ENCODE measurements at places on chromosomes 3 and 15.

DNA sequence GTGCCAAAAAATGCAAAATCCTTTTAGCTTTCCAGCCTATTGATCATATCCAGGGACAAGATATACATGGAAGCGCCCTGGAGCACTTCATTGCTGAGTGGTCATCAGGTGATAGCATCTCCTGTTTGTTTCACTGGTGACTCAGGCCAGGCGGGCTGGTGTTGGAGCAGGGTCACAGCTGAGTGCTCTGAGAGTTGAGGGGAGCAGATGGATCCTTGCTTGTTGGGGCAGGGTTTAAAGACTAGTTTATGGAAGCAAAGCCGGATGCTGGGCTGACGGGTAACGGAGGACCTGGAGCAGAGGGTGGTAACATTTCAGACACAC is 405.0 kb upstream of the TPM1 start:
- no peak for DNase-seq

DNA sequence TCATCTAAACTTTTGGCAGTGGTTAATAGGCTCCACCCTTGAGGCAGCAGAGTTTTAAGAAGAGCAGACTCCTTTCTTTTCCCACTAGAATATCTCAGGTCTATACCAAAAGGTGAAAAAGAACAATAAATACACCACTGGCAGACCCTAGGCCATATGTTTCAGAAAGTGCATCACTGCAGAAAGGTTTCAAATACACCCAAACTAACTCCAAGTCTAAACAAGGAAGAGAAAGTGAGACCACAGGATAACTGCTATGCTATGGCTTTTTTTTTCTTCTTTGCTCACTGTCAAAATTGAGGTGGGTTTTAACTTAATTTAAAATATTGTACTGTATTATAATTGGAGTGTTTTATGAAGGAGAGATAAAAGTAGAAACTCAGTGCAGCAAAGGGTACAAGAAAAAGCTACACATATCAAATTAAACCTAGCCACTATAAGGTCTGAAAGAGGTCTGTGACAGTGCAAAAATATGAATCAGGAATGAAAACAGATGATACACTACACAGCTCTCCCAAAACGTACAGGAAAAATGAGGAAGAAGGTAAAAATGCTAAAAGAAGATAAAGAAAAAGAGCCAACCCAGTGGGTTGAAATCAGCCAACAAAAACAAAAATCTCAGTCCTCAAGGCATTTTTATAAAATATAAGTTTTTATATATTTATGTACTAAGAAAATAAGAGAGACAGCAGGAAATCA is 8.4 kb downstream of the SNX4 start:
- DNase-seq = no peak

- no peak for DNase-seq
These were observed 15.5 kb upstream of the LRRN1 start for GRCh38 chr3:3783696-3784095.

DNA sequence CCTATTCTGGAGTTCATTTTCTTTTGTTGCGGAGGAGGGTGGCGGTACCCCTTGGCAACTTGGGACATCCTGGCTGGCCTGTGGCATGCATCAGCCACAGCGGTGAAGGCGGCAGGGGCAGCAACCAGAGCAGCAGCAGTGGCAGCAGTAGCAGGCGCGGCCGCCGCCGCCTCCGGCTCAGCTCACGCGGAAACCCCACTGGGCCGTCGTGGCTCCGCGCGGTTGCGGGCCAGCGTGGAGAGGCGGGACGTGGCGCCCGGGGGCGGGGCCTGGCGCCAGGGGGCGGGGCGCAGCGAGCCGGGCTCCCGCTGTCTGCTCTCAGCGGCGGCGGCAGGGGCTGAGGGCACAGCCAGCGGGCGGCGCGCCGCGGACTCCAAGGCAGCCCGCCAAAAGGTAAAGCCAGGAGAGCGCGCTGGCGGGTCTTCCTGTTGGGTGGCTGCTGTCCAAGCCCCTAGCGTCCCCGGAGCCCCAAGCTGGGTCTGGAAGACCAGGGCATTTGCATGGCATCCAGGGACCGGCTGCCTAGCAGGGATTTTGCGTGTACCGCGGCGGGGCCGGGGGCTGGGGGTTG is 334.4 kb upstream of the THRB start:
- no peak for DNase-seq

DNA sequence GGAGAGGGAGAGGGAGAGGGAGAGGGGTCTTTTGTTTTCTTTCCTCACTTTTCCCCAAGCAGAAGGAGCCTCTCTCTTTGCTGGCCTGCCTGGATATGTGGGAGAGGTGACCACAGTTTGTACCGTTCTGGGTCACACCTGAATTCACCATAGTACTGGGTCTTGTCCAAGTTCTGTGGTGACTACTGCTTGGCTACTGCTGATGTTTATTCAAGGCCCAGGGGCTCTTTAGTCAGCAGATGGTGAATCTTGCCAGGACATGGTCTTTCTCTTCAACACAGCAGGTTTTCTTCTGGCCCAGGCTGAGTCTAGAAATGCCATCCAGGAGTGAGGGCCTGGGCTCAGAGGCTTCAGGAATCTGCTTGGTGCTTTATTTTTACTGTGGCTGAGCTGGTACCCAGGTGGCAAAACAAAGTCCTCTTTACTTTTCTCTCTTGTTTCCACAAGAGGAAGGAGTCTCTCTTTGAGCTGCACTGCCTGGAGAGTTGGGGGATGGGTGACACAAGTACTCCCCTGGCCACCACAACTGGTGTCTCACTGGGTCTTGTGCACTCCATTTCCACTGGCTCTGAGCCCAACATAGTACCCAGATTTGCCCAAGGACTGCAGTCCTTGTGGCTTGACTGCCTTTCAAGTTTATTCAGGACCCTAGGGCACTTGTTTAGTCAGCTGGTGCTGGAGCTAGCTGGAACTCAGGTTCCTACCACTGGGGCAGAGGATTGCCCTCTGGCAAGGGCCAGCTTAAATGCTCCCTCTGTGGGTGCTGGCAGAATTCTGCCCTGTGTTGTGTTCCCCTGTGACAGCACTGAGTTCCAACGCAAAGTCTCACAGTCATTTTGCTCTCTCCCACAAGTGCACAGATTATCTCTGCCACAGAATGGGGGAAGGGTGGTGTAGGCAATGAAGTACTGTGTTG is 16.8 kb upstream of the CCNDBP1 start:
- no peak for DNase-seq

GRCh38 chr3:85783291-85783690 is 824.5 kb downstream of the CADM2 start:
- no peak for DNase-seq

DNA sequence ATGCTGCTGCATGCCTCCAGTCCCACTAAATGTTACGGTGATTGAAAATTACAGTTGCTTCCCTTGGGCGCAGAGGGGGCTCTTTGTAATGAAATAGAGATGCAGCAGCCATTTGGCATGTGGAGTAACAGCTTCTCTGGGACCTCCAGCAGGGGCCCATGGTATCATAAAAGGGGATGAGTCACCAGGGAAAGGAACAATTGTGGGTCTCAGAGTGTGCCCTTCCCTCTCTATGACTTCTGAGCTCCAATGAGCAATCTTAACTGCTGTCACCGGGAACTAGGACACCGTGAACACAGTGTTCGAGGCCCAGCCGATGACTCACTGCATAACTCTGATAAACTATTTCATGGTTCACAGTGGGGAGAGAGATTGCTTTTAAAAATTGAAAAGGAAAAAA is 164.8 kb upstream of the NUDT16 start:
- no peak for DNase-seq

DNA sequence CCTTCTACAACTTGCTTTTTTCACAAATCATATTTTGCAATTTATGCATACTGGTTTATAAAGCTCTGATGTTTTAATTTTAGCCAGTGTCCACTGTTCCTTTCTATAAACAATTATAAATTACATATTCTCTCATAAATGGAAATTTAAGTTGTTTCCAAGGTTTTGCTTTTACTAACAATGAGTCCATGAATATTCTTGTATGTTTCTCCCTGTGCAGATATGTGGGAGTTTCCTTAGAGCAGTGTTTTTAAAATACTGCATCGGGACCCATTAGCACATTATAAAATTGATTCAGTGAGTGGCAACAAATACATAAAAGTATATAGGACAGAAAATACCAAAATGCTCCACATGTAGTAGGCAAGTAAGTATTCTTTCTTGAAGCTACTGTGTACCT is 235.6 kb downstream of the PCCB start:
- no peak for DNase-seq

Measured in activated CD4-positive, alpha-beta T cell treated with anti-CD3 and anti-CD28 coated beads, Interleukin-2, amount 50 U/mL, for 4 hours (primary cell).